ENCODE measurements at places on chromosomes 12 and 14.

- no peak for DNase-seq
Measured at GRCh38 chr14:101957406-101958234, 6.8 kb upstream of the DYNC1H1 start.

DNA sequence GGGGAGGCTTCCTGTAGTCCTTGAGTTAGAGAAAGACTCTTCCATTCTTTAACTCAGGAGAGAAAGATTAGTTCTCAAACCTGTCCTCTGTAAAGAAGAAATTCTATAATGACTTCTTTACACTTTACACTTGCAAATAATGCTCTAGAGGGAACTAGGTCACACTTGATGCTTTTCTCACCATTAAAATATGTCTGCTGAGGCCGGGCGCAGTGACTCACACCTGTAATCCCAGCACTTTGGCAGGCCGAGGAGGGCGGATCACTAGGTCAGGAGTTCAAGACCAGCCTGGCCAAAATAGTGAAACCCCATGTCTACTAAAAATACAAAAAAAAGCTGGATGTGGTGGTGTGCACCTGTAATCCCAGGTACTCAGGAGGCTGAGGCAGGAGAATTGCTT lies 6.3 kb downstream of the NTN4 start:
- no peak for DNase-seq

DNA sequence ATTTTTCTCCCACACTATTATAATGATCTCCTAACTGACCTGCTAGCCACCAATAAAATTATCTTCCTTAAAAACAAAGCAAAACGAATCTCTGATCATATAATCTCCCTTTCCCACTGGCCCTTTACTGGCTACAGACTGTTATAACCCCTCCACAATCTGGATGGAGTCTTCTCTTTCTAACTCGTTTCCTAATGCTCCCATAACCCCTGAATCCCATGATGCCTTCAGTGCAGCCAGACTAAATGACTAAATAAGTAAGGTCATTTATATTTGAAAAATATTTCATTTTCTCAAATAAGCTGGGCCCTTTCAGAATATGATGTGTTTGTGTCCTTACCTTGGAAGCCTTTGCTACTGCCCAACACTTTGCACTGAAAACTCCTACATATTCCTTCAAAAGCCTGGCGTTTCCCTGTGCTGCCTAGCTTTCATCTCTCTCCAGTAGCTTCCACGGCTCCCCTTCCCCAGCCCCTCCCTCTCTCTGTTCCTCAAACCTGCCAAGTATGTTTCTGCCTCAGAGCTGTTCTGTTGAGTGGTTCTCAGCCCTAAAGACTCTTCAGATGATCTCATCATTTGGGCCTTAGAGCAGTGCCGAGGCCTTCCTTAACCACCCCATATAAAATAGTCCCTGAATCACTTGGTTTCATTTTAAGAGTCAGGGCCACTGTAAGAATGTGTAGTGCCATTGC lies 91.7 kb downstream of the MYRFL start:
- DNase-seq, result no peak

DNA sequence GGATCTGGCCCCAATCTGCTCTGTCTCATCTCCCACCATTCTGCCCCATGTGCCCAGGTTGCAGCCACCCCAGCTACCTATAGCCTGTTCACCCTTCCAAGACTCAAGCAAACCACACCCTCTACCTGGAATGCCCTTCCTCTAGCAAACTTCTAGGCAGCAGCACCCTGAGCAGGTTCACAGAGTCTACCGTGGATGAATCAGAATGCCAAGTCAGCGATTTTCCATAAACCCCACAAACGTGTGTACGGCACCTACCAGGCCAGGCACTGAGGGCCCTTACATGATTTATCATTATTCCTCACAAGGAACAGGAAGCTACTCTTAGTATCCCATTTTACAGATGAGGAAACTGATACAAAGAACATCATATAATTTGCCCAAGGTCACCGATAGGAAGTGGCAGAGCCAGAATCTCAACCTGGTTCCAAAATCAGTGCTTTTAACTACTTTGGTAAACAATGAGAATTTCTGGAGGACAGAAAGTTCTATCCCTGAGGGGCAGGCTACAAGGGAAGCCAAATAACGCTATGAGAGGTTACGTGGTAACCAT lies 28.0 kb upstream of the DHRS4 start:
- no peak for DNase-seq

GRCh38 chr12:119700078-119700477 lies 32.1 kb downstream of the PRKAB1 start:
- no peak for DNase-seq

- no peak for DNase-seq
Measured at GRCh38 chr14:101843665-101844064, 82.2 kb downstream of the PPP2R5C start.

Data from activated CD8-positive, alpha-beta memory T cell treated with anti-CD3 and anti-CD28 coated beads for 4 hours (primary cell).